ENCODE measurements at places on chromosomes 5 and 9. TPM values are rescaled to one million over a fixed set of nuclear protein-coding genes. Genes with fewer than 3 reads are reported as not detected.

The PCDHGA10 gene
- 5.2 TPM for total RNA-seq

The NIPAL4 gene
- total RNA-seq, result 0.87 TPM

The GLRA1 gene
- total RNA-seq, result not detected

The PCDHB13 gene
- 0.12 TPM for total RNA-seq
